ENCODE measurements at places on chromosomes 1 and 21.

DNA sequence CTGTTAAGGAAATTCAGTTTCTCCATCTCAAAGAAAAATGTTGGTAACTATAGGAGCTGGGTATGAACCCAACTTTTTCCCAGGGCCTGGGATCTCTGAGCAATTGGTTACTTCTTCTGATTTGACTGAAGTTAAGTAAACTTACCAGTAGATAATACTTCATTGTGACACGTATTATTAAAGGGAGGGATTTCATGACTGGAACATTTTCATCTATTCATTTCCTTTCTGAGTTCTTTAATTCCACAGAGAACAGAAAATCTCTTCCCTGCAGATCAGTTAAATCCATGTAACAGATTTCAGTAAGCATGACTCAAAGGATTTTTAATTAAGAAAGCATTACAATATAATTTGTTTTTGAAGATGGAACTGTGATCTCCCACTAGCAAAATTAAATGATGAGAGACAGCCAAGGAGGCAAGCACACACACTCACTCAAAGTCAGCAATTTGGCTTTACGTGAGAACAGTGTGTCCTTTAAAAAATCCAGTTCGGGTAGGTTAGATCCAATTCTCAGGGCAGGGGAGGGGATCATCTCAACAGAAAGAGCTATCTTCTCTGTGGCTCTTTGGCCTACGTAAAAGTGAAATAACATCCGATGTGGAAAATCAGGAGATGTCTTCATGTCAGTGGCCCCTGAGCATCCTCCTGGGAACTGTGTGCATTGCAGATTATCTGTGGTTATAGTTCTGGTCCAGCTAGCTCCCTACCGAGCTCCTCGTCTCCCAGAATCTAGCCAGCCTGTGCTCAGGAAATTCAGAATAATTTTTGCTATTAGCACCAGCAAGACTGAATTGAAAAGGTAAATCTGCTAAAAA, 10.8 kb upstream of the MYOC start:
- no peak for DNase-seq

GRCh38 chr21:17727361-17727760, 91.8 kb downstream of the C21orf91 start:
- no peak for DNase-seq

DNA sequence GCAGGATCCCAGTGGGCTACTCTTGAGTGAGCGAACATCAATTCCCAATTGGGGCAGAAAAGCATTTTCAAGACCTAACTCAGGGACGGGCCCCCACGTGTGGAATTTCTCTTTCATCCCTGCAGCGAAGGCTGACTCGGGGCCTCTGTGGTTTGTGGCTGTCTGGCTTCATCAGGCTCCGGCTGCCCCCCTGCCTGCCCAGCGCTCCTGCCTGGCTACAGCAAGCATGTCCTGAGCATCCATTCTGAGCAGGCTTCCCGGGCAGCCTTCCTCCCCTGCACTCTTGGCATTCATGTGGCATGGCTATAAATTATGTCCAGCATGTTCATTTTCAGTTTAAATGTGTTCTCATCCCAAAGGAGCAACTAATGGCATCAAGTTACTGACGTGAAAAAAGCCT, 588.1 kb downstream of the KIF26B start:
- no peak for DNase-seq

GRCh38 chr1:46969014-46969619, 27.8 kb upstream of the CYP4A11 start:
- DNase-seq = no peak

- DNase-seq = no peak
These were observed 1651.0 kb downstream of the NCAM2 start for GRCh38 chr21:22649246-22649645.

DNA sequence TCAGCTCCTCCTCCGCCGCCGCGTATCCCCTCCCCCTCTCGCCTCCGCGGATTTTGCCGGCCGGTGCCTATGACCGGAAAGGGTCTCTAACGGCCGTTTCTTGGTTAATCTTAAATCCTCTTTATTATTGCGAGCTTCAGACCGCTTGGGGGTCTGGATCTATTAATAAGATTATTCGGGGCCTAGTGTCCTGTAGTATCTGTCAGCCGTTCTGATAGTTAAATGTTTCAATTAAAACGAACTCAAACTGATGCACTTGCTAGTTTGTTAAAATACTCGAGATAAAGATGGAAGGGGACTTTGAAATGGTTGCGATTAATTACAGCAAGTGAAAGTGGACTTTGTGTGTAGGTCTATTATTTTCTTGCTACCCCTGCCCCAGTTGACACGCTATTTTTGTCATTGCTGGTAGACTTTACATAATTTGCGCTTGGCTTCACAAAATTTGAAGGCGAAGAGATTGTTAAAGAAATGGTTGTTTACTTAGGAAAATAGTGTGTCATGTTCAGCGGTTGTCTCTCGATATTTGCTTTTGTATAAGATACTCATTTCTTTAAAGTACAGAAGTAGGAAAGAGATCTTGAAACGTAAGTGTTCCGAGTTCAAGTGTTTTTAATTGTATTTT, 779 bp downstream of the SON start:
- peak; percentile 48 for DNase-seq

- no peak for DNase-seq
These were observed 5.5 kb downstream of the SASS6 start for GRCh38 chr1:100127226-100127625.

DNA sequence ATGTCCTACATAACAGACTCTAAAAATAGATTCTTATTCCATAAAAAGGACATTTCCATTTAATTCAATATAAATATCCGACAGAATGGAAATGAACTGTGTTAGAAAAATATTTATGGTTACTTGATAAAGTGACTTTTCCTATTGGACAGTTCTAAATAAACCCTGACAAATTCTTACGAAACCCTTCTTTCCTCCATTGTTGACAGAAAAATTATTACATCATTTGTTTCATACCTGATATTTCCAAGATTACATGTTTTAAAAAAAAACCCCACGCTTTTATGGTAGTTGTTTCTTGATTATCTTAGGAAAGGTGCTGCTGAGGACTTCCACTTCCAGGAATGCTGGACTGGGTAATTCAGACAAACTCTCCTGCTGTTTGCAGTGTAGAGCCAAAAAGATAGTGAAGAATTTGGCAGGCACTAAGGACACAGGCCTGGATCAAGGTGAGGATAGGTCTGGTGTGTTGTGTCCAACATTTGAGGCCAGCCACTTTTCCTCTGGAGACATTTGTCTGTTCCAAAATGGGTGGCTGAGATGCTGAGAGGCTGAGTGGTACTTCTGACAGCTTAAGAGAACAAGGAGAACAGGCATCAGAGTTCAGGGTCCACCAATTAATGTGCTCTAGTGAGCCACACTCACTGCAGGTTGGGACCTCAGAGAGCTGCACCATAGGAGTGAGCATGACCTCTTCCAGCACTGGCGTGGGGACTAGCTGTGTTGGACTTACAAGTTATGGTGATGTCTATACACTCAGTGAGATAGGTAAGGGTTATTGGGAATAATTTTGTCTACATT, 7.0 kb upstream of the C1orf116 start:
- no peak for DNase-seq

DNA sequence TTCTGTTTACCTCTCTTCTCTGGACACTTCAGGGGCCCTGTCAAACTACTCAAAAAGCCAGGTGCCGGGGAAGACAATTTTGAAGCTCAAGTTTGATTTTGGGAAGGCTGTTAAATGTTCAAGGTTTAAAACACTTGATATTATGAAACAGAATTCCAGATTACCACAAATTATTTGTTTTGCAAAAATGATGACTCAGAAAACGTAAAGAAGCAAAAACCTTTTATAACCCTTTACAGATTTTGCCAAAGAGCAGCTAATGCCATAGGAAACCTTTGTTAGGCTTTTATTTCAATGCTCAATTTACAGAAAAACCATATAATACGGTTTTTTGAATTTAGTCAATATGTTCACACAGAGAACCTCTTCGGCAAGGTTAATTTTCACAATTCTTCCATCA, 593.4 kb upstream of the ZP4 start:
- no peak for DNase-seq

DNA sequence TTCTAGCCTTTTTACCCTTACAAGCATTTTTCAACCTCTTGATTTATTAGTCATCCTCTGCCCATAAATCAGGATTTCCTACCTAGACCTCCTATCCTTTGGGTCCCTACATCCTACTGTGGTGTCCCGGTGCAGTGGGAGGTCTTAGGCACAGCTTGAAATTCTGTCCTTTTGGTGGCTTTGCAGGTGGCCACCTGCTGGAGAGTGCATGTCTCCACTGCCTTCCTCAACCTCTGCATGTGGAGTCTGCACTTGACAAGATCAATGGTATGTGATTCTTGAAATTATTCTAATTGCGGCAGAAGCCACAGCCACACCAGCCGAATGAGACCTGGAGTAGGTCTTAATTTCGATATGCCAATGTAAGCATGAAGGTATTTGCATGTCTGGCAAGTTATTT, 11.4 kb upstream of the KCNA3 start:
- peak; percentile 6 for DNase-seq

GRCh38 chr1:2632051-2632430, 775 bp downstream of the MMEL1 start:
- DNase-seq = no peak

DNA sequence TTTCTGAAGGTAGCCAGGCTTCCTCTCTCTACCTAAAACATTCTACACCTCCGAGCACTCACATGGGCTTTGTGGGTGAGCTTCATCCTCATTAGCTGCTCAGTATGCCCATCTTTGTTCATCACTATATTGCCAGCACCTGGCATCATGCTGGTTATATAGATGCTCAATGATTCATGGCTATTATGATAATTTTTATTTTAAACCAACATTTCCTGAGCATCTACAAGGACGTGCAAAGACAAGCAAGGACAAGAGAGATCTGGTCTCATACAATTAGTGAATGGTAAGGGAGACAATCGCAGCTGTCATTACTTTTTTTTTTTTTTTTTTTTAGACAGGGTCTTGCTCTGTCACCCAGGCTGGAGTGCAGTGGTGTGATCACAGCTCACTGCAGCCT, 11.3 kb upstream of the QSOX1 start:
- DNase-seq = no peak
